D341Med (cell line): ENCODE measurements at places on chromosomes 3 and 15.
A peak's percentile ranks its signal among the peaks of the same experiment; 100 is the strongest.

- no peak for DNase-seq
Measured at GRCh38 chr15:29880341-29880740, 58.1 kb upstream of the TJP1 start.

DNA sequence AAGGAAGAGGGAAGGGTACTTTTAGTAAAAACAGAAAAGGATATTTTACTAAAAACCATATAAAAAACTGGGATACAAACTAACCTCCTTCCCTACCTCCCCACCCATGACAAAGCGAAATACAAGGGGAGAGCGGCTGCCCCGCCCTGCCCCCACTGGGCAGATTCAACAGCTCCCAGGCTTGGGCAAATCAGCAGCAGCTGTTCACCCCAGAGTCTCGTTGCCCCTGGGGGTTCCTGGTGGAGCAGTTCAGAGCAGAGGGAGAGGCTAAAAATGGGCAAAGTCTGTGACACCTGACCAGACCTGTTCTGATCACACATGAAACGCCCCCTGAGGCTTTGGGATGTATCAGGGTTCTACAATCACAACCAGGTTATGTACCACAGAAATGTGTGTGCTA, 2.5 kb upstream of the ETFA start:
- peak; percentile 46 for DNase-seq

DNA sequence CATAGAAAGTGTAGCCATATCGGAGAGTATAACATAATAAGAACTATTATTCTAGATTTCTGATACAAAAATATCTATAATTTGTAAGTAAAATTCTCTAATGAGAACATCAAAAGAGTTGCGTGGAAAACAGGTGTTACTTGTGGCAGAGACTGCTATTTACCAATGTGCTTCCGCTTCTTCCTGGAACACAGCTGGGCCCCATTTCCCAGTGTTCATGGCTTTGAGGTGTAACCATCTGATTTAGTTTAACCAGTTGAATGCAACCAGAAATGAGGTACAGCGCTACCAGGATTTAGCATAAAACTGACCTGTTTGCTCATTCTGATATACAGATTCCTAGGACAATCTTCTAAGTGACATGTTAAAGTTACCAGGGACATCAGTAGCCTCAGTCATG, 1055.2 kb downstream of the IGSF11 start:
- no peak for DNase-seq

- DNase-seq: no peak
Measured at GRCh38 chr15:64105113-64105704, 9.4 kb downstream of the SNX1 start.

GRCh38 chr3:138686771-138687221, 78.2 kb downstream of the FAIM start:
- DNase-seq: no peak

DNA sequence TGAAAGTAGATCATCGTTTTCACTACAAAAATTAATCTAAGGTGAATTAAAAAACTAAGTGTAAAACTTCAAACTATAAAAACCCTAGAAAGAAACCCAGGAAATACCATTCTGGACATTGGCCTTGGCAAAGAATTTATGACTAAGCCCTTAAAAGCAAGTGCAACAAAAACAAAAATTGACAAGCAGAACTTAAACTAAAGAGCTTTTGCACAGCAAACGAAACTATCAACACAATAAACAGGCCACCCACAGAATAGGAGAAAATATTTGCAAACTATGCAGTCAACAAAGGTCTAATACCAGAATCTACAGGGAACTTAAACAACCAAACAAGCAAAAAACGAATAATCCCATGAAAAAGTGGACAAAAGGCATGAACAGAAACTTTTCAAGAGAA, 302.0 kb downstream of the CHST2 start:
- no peak for DNase-seq

- DNase-seq: no peak
Measured at GRCh38 chr3:129911261-129911861, 17.9 kb upstream of the TMCC1 start.

DNA sequence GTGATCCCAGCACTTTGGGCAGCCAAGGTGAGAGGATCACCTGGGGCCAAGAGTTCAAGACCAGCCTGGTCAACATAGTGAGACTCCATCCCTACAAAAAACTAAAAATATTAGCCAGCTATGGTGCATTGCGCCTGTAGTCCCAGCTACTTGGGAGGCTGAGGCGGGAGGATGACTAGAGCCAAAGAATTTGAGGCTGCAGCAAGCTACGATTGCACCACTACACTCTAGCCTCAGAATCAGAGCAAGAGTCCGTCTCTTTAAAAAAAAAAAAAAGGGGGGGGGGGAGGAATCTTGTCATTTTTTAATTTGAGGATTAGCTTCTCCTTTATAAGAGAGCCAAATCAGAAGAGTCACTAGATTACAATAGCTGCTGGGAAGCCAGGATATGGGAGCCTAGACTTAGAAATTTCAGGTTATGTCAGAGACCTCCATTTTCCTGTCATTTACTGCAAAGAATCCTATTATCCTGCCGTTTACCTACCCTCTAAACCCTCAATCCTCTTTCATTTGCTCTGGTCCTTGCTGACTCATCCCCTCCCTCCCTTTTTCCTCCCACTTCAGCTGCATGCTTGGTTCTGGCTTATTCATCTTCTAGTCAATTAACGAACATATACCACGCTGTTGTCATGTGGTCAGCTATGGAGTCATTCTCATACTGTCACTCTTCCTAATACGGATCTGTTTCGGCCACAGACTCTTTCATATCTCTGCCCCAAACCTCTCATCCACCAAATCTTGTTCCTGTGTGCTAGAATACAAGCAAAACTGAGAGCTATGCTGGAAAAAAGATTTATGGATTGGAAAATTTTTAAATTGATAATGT, 83.8 kb upstream of the PPIB start:
- peak; percentile 46 for DNase-seq

DNA sequence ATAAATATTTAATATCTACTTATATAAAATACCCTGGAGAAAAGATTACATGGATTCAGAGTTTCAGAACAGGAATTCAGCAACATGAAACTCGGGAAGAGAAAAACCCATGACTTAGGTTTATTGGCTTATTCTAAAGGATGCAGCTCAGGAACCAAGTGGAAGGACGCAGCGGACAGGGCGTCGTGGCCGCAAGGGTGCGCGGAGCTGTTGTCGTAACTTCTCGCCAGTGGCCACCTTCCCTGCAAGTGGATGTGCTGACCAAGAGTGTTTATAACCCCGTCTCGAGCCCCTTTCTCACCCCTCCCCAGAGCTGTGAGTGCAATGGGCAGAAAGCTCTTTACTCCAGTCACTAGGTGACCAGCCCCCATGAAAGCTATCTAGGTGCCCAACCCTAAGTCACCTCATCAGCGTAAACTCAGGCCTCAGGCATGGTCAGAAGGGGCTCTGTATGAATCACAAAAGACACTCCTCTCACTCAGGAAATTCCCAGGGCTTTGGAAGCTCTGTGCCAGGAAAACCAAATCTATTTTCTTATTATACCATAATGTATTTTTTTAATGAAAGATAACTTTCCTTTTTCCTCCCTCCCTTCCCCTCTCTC, 77.3 kb downstream of the CHRNA7 start:
- no peak for DNase-seq

GRCh38 chr3:86942206-86942605, 48.7 kb downstream of the VGLL3 start:
- DNase-seq: no peak

- DNase-seq: no peak
Measured at GRCh38 chr15:91549581-91549980, 303.9 kb upstream of the SLCO3A1 start.

GRCh38 chr15:27867861-27868260, 231.3 kb downstream of the OCA2 start:
- no peak for DNase-seq

DNA sequence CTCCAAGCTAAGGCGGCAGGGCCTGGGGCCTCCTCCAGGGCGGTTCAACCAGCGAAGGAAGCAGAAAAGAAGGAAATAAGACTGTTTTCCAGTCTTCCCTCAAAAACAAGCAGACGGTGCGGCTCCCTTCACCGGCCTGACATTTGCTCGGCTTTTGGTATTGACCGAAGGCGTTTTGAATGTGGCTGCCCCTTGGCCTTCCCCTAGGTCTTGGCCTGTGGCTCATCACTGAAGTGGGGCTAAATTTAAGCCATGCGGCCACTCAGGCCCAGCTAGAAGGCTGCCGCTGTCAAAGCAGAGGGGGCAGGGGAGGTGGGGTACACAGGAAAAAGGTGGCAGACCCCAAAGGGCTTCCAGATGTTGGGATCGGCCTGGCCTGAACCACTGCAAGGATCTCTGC, 86.2 kb downstream of the SRGAP3 start:
- no peak for DNase-seq

GRCh38 chr3:151837057-151837456, 23.1 kb downstream of the AADAC start:
- DNase-seq: no peak

GRCh38 chr3:113231827-113232253, 20.5 kb downstream of the BOC start:
- DNase-seq: no peak

GRCh38 chr3:159322322-159322939, 520.6 kb downstream of the MFSD1 start:
- DNase-seq: peak; percentile 71

GRCh38 chr3:53102601-53103147, 27.6 kb downstream of the RFT1 start:
- no peak for DNase-seq

DNA sequence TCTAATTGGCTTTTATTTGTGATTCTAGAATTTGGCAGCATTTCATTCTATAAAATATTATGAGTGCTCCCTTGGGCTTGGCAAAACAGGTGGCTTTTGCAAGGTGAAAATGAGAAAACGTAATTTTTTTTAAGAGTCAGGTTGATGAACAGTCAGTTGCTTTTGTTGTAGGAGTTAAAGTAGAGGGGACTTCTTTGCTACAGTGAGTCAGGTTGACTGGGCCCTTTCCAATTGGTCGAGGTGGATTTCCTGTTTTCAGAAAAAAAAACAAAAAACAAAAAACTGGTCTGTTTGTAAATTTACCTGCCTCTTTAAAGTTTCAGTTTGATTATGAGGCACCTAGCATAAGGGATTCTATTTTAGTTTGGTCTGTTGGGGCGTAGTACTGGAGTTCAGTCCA, 1469.4 kb upstream of the GBE1 start:
- no peak for DNase-seq

- DNase-seq: no peak
Measured at GRCh38 chr3:159616234-159616825, 372.3 kb upstream of the IL12A start.

DNA sequence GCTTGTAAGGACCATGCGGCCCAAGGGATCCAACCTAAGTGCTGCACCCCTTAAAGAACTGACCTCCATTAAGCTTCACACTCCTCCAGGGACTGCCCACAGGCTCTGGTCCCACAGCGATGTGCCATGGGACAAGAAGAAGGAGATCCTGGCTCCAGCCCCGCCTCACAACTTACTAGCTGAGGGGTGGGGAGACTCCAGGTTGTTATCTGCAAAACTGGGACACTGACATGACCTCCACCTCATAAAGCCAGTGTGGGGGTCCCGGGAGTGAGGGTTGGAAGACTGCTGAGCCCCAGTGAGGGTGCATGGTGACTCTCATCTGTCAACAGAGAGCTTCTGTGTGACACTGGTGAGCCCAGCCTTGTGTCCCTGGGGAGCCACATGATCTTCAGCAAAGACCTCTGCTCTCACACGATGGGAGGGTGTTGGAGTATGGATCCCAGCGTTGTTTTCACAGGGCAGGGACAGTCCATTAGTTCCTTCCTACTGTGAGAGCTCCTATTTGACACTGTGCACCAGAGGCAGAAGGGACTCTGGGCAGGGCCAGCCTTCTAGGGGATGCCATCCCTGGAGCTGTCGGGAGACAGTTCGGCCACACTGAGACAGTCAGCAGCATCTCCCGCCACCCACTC, 26.7 kb downstream of the EAF1 start:
- no peak for DNase-seq

DNA sequence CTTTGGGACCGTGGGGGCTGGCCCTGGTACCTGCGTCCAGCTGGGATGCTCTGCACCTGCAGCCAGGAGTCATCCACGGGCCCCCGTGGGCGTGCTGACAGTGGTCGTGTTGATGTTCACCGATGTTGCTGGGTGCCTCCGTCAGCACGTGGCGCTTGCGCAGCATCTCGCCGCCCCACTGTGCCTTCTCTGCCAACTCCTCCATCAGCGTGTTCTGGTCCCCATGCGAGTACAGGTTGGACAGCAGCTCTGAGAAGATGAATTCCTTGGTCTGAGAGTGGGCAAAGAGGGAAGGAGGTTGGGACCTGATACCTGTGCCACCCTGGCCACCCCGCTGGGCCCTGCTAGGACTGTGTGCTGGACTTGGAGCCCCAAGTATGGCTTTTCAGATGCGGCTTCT, 61.4 kb downstream of the ADAMTS7 start:
- no peak for DNase-seq

- DNase-seq: no peak
Measured at GRCh38 chr3:32859604-32860237, 41.9 kb downstream of the TRIM71 start.

- DNase-seq: no peak
Measured at GRCh38 chr3:5840056-5840455, 652.5 kb downstream of the EDEM1 start.

GRCh38 chr15:98401029-98401428, 247.3 kb upstream of the IGF1R start:
- no peak for DNase-seq

GRCh38 chr3:128011140-128011539, 41.1 kb upstream of the SEC61A1 start:
- DNase-seq: peak; percentile 78

DNA sequence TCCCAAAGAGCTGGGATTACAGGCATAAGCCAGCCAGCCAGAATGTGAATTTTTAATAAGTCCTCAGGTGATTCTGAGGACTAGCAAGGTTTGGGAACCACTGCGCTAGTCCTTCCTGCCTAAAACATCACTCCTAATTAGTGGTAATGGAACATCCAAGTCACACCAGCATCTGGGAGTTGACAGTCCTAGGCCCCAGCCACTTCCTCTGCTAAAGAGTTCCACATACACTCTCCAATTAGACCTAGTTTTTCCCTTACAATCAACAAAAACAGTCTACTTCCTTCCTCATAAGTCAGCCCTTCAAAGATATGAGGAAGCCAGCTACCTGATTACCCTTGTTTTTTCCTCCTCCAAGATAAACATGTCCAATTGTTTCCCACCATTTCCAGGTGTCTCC, 78.1 kb downstream of the OXNAD1 start:
- DNase-seq: no peak

GRCh38 chr15:40282147-40282868, 556 bp downstream of the ANKRD63 start:
- peak; percentile 89 for DNase-seq

- DNase-seq: no peak
Measured at GRCh38 chr15:56251315-56252095, 7.8 kb upstream of the RFX7 start.

DNA sequence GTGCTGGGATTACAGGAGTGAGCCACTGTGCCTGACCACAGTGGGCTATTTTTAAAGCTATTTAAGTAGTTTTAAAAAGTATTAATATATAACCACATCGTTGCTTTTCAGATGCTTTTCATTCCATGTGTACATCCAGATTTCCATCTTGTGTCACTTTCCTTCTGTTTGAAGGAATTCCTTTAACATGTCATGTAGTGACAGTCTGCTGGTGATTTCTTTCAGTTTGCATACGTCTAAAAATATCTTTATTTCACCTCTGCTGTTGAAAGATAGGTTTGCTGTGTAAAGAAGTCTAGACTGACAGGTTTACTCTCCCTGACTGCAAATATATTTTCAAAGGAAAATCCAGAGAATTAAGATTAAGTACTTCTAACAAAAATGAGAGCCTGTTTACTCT, 12.2 kb downstream of the FAM240A start:
- no peak for DNase-seq
